ENCODE measurements at places on chromosomes 4 and X.

GRCh38 chrX:30887721-30888120 is 1.3 kb downstream of the TAB3 start:
- DNase-seq, result no peak

- DNase-seq, result no peak
These were observed 15.8 kb downstream of the LEF1 start for GRCh38 chr4:108152980-108153379.

DNA sequence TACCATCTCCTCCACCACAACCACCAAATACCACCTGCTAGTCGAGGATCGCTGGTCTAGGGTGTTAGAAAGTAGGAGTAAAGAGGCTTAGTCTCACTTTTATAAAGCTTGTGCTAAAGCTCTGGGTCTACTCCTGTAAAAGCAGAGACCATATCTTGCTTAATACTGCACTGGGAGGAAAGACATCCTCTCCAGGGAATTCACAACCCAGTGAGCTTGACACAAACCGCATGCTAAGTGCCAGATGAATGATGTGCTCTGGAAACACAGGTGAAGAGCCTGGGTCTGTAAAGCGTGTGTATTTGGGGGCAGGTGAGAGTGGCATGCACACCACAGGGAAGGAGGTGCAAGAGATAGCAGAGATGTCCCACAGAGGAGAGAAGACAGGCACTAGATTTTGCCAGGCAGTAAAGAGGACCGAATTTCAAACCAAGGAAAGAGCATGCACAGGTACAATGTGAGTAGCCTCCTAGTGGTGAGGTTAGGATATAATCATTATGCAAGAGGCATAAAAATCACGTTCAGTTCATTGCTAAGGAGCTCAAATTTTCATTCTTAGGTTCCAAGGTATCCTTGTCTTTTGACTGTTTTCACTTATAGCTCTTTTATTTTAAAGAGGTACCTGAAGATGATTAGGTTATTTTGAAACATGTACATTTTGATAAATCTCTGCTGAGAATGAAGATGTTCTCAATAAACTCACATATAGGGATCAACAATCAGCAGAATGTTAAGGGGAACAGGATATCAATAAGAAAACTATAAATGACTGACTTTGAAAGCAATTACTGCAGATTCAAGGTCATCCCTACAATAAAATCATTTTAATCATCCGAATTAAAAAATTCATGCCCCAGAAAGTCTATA is 20.7 kb downstream of the TAPT1 start:
- DNase-seq, result no peak

- DNase-seq, result no peak
These were observed 347.7 kb downstream of the GABRG1 start for GRCh38 chr4:45776146-45776545.

- no peak for DNase-seq
These were observed 193.6 kb upstream of the BANK1 start for GRCh38 chr4:101596781-101597552.

DNA sequence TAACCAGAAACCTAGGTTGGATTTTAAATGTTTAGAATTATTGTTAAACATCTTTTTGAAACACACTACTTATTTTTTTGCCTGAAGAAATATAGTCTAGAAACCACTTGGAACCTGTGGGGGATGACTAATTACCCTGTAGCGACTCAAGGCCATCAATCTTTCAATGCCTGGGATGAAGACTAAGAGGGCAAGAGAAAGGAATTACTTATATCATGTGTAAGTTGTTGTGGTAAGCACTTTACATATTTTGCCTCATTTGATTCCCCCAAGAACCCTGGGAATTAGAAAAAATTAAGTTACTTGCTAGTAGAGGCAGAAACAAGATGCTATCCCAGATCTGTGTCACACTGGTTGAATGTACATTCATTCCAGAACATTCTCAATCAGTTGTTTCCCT is 170.9 kb upstream of the GRIA3 start:
- no peak for DNase-seq

- DNase-seq, result no peak
These were observed 788 bp downstream of the SHROOM2 start for GRCh38 chrX:9786798-9787635.

GRCh38 chr4:26885912-26886274 is 25.3 kb downstream of the STIM2 start:
- DNase-seq, result no peak

GRCh38 chr4:60962286-60962685 is 237.8 kb upstream of the ADGRL3 start:
- DNase-seq, result no peak

- DNase-seq, result no peak
These were observed 220.2 kb upstream of the MAD2L1 start for GRCh38 chr4:120286813-120287212.

- no peak for DNase-seq
These were observed 550.2 kb upstream of the TENM3 start for GRCh38 chr4:181692965-181693364.

GRCh38 chr4:29295280-29295679 is 1424.9 kb upstream of the PCDH7 start:
- no peak for DNase-seq

DNA sequence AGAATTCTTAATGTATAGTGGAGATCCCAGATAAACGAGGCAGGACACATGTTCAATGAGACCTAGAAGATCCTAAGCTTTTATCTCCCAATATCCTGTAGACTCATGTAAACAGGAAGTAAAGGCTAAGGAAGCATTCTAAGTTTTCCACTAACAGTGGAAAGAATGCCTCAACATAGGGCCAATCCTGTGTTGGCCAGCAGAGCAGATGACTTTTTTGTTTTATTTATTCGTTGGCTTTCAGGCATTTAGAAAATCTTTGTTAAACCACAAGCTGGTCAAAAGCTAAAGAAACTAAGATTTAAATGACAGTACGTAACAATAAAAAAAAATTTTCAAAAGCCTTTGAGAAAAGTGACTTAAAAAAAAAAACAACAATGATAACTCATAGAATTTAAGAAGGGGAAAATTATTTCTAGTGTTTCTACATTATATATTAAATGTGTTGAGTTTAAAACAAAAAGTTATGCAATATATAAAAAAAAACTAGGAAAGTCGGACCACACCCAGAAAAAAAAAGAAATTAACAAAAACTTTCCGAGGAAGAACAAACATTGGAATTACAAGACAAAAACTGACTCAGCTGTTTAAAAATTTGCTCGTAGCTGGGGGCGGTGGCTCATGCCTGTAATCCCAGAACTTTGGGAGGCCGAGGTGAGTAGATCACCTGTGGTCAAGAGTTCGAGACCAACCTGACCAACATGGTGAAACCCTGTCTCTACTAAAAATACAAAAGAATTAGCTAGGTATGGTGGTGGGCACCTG is 759.3 kb downstream of the FSTL5 start:
- DNase-seq, result no peak

DNA sequence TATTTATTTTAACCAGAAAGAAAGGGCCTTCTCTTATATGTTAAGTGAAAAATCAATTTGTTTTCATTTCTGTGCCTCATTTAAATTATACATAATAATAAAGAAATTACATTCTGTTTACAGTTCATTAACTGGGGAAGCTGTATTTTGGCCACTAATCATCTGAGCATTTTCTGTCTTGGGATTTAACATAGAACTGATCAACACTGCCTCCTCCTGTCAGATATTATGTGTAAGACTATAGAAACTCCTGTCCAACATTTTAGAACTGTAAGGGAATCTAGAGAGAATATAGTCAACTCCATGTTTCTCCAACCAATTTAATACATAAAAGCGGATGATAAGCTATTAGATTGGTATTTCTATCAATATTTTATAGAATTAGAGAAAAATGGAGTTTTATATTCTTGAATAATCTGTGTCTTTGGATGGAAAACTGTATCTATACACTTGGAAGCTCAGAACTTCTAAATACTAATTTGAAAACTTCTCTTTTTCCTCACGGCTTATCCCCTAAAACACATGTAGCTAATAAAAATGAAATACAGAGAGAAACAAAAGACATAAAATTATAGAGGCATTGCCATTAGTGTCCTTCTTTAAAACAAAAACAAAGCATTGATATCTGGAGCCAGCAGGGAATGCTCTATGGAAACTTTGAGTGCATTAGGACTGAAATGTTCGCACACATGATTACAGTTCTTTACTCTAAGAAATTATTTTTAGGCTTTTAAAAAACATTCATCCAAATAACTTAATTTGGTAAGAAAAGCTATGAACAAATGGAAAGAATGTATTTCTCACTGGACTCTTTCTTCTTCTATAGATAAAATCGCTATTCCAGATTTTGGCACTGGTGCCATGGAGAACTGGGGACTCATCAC is 33.1 kb downstream of the ENPEP start:
- DNase-seq, result no peak

GRCh38 chr4:123116412-123116811 is 194.0 kb upstream of the NUDT6 start:
- no peak for DNase-seq

GRCh38 chrX:16258882-16259281 is 91.6 kb downstream of the MAGEB17 start:
- no peak for DNase-seq

GRCh38 chr4:132992686-132993085 is 156.4 kb upstream of the PCDH10 start:
- DNase-seq, result no peak

DNA sequence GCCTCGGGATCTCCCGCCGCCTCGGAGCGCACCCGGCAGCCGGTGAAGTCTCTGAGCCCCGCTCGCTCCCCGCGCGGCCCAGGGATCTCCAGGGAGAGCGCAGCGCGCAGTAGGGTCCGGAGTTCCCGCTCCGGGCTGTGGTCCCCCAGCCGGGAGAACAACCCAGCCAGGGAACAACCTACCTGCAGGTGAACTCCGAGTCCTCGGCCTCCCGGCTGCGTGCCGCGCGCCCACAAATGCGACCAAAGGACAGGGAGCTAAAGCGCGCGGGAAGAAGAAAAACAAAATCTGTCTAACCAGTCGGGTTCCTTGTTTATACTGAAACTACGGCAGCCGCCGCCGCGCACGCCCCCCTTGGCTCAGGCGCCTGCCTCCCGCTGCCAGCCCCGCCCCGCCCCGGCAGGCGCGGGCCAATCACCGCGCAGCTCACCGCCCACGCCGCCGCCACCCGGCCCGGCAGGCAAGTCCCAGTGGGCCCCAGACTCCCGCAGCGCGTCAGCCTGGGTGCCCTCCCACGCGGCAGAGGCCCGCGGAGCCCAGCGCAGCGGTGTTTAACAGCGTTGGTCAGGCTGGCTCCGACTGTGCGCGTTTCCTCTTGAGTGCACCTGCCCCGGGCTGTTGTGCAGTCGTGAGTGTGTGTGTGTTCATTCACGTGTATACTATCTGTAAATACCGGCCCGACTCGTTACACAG is at the start of gene RASGEF1B:
Gene RASGEF1B, minus strand, starts transcription at position 320 of the 693 bp plus-strand sequence. CDS start 12,399 bp downstream, outside the sequence.
- peak; percentile 67 for DNase-seq

GRCh38 chr4:71907782-71908181 is 123.9 kb upstream of the GC start:
- DNase-seq, result no peak

DNA sequence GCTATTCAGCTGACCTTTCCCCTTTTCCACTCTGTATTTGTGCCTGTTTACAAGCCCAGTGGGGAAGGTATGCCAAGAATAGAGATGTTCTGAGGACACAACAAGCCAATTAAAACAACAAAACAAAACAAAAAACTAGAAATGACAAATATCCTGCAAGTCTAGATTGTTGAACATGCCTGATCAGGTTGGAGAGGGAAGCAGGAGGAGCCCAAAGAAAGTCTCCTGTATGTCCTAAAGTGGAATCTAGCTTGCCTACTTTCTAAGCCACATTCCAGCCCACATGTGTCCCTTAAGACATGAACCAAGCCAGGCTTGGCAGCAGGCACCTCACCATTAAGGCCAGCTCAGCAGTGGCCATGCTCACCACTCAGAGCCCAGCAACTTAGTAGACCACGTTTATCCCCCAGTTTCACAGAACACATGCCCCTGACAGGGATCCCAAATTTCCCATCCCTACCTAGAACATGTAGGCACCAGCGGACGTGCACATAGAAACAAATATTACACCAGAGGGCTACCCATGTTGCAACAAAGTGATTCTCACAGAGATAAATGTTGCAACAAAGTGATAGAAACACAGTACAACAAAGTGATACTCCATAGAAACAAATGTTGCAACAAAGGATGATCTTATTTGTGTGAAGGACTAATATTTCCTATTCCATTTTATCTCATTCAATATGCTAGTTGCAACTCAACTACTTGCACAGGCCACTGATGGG is 48.3 kb downstream of the CD99L2 start:
- DNase-seq, result no peak

DNA sequence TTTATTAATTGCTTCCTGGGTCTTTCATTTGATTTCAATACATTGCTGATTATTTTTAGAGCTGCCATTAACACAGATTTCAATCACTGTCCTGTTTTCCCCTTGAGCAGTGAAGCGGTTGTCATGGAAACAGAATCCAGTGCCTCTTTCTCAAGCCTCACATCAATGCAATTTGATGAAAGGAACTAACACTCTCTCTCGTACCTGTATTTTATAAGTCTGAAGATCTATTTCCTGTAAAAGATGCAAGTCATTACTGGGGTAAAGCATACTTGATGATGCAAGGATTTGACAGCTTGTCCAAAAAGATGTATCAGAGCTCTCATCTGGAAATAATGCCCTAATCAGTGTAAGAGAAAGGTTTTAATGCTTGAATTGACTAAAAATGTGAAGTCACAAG is 17.9 kb upstream of the GASK1B start:
- no peak for DNase-seq

DNA sequence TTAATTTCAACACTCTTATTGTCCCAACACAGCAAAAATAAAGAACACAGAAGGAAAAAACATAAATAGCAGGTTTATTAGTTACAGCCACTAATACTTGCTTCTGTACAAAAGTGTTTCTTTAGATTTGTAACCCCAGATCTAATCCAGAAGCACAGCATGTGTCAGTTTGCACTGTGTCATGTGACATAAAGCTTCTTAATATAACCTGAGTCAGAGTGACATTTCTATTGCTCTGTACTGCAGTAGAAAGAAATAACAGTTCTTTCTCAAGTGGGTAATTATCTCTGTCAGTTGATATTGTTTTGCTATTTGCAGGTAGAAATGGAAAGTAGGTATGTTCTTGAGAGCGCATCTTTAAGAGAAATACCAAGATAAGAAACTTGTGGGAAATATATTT is 422.5 kb downstream of the ZIC3 start:
- no peak for DNase-seq

GRCh38 chr4:25943312-25943711 is 29.3 kb downstream of the SMIM20 start:
- no peak for DNase-seq

GRCh38 chrX:53049127-53049517 is 533 bp downstream of the GPR173 start:
- no peak for DNase-seq

- no peak for DNase-seq
These were observed 8.0 kb upstream of the CCDC110 start for GRCh38 chr4:185479507-185479971.

DNA sequence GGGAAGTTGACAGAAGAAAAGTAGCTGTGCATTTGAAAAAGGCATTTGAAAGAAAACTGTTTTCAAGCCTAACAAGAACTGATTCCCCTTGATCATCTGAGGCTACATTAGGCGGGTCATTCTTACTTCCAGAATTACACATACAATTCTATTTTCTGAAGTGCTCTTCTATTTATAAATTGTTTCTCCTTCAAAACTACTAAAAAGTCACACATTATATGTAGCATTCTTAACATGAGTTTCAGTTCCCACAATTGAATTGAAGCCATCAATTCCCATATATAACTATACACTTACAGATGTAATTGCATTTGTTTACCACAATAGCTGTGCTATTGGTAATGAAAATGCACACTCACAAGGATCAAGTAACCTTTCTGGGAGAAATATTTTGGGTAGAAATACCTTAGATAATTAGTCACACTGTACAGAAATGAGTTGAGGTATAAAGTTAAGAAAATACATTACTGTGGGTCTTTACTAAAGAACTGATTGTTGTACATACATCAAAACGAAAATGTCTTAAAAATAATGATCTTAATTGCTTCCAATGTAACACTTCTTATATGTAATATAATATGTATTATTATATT is 1688.0 kb upstream of the AGA start:
- no peak for DNase-seq
